Fibroblast of skin of right quadriceps (primary cell): ENCODE measurements at places on chromosomes 12 and 14.

GRCh38 chr12:81949841-81950308, 190.7 kb upstream of the PPFIA2 start:
- no peak for DNase-seq

GRCh38 chr14:89531661-89532335, 114.8 kb upstream of the FOXN3 start:
- no peak for DNase-seq

- DNase-seq, result no peak
These were observed 42.7 kb downstream of the SSH1 start for GRCh38 chr12:108814462-108815211.

DNA sequence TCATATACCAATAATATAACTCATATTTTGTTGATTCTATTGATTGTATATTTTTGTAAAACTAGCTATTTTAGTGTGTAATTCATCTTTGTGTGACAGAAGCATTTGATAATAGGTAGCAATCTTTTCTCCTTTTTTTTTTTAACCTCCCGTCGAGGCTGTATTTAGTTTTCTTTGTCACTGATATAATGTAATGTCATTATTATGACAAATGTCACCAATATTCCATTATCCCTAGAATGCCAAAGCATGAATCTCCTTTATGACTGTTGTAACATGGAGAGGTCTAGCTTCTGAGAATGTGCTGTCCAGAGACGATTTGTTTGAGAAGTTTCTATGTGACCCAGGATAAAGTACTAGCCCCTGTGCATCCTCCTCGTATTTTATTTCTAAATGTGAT, 639.0 kb upstream of the ATXN7L3B start:
- DNase-seq, result no peak
